ENCODE measurements at places on chromosomes 6 and 20.

- DNase-seq = no peak
Measured at GRCh38 chr20:7765221-7765620, 175.0 kb downstream of the HAO1 start.

DNA sequence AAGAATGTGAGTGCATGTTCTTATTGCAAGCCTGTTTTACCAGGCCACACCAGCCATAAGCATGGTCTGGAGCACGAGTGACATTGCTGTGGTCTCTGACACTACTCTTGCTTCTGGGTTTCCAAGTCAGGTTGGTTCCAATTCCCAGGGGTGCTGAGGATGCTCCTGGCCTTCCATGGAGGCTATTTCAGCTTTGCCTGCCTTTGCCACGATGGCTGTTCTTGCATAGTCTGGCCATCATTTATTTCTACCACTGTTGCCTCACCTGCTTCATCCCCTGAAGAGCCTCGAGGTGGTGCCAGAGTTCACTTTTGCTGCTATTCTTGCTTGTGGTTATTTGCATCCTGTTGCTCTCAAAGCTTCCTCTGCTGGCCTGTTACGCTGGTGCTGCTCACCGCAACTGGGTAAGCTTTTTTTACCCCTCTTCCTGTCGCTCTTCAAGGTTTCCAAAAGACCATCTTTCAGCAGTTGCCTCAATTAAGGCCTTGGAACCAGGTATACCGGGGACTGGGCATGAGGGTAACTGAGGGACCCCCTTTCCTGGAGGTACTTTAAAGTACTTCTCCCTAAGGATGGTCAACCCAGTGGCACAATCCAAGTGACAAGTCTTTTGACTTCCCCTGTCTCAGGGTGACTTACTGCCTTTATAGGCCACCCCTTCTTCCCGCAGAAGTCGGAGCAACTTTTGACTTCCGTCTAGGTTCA is 64.5 kb downstream of the AKAP7 start:
- peak; percentile 43 for DNase-seq

GRCh38 chr6:139801571-139802321 is 427.3 kb upstream of the CITED2 start:
- DNase-seq = no peak

- no peak for DNase-seq
Measured at GRCh38 chr6:9225441-9225871, 790.1 kb upstream of the SLC35B3 start.

DNA sequence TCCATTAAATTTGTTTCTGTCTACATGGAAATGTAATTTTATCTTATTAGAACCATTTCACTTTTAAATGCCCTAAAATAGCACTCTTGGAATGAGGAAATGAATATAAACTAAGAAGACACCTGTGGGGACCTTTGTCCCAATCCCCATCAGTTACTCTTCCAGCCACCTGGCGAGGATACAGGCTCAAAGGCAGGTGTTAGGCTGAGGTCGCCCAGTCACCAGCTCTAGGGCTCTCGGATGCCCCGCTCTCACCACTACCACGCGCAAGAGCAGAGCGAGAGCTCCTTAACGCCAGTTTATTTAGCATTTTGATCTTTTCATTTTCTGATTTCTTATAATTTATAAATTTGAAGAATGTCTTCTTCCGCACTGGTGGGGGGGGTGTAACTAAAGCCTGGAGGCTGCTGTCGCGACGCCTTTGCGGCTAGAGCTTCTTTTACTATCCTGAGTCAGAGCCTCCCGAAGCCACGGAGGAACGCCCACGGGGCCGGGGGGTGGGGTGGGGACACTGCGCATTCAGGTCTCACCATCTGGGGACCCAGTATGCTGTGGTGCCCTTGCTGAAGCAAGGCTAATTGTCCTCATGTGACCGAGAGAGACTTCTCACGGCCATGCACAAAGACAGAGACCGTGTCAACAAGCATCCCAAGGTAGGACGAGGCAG is 38.7 kb upstream of the AFDN start:
- no peak for DNase-seq

DNA sequence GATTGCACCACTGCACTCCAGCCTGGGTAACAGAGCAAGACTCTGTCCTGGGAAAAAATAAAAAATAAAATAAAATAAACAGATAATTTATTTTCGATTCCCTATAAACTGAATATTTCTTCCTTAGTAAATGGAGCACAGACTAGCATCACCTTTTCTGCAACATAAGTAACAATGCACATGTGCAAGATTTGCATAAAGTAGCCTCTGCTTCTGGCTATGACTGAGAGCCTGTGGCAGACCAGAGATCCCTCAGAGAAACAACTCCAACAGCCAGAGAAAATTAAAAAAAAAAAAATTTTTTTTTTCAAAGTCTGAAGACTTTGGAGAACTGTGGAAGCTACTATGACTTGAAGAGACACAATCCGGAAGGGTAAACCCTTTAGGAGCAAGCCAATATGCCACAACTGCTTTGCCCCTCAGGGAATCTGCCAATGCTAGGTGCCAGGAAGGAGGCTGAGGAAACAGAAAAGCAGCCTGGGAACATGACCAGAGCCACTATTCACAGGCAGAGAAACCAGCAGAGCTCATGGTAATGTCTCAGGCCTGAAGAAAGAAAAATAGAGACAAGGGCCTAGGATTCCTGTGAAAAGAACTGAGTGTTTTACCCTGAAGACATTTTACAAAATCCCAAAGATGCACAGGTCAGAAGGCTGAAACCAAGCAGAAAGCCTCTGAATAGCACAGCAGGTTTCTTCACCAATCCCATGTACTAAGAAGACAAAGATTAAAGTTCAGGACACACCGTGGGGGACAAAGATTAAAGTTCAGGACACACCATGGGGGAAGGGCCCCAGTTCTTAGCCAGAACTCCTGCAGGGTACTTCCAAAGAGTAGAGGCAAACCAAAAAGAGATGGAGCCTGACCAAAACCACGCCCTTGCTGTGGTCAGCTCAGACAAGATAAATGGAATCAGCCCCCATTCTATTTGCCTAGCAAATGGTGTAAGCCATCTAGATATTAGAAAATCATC is 25.8 kb downstream of the B4GALT5 start:
- DNase-seq = no peak

GRCh38 chr6:1089859-1090258 is 222.0 kb upstream of the FOXQ1 start:
- DNase-seq = no peak

GRCh38 chr6:35043381-35044130 is 97.6 kb downstream of the TCP11 start:
- DNase-seq = no peak

DNA sequence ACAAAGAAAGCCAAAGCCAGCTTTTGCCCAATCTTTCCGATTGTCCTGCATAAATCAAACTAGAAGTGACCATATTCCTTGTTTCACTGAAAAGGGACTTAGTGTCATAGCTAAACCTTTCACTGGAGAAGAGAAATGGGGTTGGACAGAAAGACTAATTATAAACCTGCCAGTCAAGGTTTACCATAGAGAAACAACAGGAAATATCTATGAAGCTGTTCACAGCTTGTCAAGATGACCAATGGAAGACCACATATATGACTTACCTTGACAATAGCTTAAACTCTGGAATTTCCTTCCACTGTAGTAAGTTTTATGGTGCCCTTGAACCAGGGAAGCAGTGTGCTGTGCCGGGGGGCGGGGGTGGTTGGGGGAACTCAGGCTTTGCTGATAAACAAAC is 107.7 kb upstream of the PHACTR1 start:
- DNase-seq = no peak

- no peak for DNase-seq
Measured at GRCh38 chr20:11502061-11502460, 415.6 kb upstream of the BTBD3 start.

DNA sequence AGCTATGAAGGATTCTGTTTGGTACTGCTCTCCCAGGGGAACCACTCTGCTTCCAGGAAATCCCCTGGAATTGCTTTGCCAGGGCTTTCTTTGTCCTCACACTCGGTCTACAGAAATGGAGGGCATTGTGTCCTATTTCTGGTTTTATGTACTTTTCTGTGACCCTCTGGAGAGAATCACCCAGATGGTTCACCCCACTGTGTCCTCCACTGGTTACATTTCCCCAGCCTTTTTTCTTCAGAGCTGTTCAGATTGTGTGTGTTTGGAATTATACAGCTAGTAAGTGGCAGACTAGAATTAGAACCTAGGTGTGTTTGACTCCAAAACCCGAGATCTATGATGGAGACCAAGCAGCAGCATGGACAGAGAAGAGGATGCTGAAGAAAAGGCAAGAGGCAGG is 80.8 kb downstream of the CD164 start:
- no peak for DNase-seq

DNA sequence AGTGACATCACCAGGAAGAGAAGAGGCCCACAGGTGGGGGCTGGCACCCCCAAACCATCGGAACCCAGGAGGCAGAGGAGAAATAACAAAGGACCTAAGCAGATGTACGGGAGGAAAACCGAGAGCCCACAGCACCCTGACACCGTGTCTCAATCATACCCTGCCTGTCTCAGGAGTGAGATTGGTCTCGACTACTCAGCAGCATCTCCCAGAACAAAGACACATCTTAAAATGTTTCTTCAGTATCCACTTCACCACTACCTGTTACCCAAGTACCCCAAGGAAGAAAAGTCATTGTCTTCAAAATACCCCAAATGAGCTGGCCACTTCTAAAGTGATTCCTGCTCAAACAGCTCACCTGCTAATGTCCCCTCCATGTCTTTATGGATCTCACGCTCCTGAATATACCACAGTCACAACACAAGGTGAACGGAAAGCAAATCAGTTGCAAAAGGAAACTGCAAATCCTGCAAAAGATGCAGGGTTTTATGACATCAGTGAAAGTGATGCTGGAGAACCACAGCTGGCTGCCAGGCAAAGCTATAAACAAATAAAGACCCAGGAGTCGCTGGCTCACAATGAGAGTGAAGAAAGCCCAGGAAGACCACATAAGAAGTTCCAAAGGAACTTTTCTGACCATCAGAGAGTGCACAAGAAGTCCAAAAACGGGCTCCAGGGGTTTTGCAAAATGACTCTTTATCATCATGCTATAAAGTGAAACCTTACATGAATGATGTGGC is 44.1 kb downstream of the PREX1 start:
- DNase-seq = no peak

GRCh38 chr6:135064586-135064985 is 10.0 kb upstream of the HBS1L start:
- no peak for DNase-seq

GRCh38 chr6:135258970-135259369 is 77.9 kb downstream of the MYB start:
- DNase-seq = no peak

DNA sequence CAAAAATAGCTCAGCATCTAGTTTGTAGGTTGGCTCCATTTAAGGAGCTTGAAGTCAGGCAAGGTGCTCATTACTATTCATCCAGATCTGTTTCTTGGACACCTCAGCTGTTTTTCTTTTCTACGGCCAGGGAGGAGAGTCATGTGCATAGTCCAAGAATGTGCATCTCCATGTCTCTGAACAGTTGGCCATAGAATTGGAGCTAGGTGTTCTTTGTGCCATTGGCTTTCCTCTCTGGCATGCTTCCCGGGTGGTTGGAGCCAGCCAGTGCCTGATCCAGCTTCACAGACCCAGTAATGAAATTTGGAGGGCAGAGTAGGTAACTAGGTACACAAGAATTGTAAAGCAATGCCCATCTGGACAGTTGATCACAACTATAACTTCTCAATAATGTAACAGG is 21.6 kb downstream of the EYA4 start:
- DNase-seq = no peak

- DNase-seq = no peak
Measured at GRCh38 chr6:111250791-111251354, 163.6 kb downstream of the SLC16A10 start.

GRCh38 chr20:50056951-50057713 is 55.8 kb downstream of the UBE2V1 start:
- DNase-seq = no peak

- no peak for DNase-seq
Measured at GRCh38 chr6:157943964-157944283, 37.7 kb upstream of the SYNJ2 start.

- DNase-seq = no peak
Measured at GRCh38 chr6:6622501-6622900, 34.0 kb downstream of the LY86 start.

DNA sequence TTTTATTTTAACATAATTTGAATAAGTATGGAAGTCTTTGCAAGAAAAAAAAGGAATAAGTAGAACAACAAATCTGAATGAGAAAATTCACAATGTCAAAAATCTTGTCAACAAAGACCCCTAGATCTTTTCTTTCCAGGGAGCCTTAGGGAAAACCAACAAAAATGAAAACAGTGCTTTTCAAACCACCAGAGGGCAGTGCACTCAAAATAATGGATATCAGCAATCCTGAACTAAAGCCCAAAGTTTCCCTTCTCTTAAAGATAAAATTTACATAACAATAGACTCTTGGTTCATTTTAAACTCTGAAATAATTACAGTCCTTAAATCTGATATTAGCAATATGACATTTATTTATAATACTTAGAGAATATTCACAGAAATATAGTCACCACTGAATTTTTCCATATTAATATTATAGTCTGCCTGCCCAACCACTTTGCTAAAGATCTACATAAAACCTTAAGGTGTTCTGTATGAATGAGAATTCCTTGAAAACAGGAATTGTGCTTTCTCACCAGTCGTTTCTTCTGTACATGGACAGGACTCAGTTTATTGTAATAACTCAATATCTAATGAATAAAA is 105.3 kb upstream of the BMP5 start:
- DNase-seq = no peak

- no peak for DNase-seq
Measured at GRCh38 chr20:18683839-18684238, 96.0 kb downstream of the DTD1 start.

DNA sequence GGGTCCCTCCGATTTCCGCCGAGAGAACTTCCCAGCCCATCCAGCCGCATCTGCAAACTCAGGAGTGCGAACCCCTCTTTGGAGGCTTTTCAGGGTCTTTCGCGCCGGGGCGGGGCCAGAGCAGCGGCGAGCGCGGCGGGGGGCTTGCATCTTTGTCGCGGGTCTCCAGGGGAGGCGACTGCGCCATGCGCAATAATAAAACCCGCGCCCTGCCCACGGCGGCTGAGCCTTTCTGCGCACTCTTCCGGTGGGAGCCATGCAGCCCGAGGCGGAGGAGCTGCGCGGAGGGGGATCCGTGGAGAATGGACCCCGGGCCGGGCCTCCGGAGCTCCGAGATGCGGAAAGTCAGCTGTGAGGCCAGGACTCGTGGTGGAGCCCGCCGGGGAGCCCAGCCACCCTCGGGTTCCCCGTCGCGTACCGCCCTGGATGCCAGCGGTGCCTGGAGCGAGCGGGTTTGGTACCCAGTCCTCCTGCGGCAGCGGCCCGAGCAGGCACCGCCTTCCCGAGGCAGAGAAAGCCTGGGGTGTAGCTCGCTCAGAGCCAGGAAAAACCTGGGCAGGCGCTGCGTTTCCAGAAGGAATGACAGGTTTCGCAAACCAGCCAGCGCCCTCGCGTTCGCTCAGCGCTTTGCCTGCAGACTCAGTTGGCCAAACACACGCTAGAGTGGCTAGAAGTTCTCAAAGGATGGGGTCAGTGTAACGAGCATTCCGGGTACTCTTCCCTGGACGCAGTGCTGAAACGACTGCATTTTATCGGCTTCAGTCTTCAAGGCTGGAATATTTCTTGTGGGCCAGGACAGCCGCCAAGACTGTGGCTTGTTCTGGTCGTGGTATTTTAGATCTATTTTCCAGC is 1.2 kb downstream of the AKAP12 start:
- no peak for DNase-seq
